ENCODE measurements at places on chromosomes 16 and 17. TPM values are rescaled to one million over a fixed set of nuclear protein-coding genes. Genes with fewer than 3 reads are reported as not detected.
A peak's percentile ranks its signal among the peaks of the same experiment; 100 is the strongest.

DNA sequence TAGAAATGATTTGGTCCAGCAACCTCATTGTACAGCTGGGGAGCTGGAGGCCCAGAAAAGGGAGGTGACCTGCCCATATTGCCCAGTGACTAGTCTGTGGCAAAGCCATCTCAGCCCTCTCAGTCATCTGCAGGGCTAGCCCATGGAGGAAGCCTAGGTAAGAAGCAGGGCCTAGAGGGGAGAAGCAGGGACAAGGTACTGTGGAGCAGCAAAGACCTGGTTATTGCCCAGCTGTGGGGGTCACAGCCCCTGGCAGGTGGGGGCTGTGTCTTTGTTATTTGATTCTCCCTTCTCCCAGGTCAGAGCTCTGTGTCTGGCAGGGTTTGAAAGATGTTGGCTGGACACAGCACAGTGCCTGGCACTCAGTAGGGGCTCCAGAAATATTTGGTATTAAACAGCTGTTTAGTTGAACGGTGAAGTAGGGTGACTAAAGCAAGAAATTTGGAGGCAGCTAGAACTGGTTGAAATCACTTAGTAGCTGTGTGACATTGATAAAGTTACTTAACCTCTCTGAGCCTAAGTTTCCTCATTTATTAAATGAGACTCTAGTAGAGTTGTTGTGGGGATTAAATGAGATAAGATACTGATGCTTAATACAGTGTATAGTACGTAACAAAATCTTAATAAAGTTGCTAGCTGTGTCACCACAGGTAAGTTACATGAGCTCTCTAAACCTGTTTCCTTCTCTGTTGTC is 17.3 kb downstream of the CCR7 start:
- no peak for DNase-seq

DNA sequence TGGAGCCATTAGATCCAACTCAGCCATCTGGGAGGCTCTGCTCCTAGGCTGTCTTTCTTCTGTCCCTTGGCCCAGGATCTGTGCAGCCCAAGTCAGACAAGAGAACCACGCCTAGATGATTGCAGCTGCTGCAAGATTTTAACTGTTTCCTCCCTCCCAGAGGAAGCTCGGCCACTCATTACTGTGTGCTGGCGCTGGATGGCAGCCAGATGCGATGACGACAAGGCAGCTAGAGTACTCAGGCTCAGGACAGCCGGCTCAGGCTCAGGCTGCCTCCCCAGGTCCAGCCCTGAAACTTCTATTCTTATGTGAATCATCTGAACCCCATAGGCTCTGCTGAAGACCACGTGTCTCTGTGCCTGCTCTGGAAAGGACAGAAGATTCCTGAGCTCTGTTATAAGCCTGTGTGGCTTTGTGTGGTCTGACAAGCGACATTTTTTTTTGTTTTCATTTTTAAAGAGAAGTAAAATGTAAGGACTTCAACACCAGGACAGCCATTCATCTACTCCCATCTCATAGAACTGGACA is 32.1 kb upstream of the FBXW10B start:
- DNase-seq = peak; percentile 91

- DNase-seq = no peak
Observed at GRCh38 chr16:53781023-53781605, 77.2 kb downstream of the FTO start.

- no peak for DNase-seq
Observed at GRCh38 chr16:82788225-82788624, 161.5 kb downstream of the CDH13 start.

DNA sequence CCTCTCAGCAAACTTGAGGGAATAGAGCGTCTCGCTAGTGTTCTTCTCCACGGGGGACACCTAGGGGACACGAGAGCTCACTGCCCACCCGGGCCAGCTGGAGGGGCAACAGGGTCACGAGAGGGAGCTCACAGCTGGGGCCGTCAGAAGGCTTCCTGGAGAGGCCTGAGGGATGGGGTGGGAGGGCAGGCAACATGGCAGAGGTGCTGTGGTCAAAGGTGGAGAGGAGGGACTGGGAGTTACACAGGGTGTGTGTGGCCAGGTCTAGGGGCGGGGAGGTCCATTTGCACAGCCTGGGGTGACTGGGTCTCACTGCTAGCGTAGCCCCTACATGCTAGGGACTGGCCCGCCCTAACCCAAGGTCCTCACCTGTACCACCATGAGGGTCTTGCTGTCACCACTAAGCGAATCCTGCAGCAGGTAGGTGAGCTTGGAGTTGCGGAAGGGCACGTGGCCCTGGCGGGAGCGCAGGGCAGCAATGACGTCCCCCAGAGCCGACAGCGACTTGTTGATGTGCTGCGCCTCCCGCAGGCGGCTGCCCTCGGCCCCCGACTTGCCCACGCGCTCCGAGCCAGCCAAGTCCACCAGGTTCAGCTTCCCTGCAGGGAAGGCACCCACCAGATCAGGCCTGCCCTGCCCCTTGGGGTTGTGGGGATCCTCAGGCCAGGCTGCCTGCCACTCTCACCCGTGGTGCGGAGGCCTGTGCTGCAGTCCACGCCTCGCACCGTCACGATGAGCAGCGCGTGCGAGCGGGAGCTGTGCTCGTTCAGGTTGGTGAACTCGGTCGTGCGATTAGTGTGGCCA is 25.0 kb downstream of the KATNB1 start:
- no peak for DNase-seq

DNA sequence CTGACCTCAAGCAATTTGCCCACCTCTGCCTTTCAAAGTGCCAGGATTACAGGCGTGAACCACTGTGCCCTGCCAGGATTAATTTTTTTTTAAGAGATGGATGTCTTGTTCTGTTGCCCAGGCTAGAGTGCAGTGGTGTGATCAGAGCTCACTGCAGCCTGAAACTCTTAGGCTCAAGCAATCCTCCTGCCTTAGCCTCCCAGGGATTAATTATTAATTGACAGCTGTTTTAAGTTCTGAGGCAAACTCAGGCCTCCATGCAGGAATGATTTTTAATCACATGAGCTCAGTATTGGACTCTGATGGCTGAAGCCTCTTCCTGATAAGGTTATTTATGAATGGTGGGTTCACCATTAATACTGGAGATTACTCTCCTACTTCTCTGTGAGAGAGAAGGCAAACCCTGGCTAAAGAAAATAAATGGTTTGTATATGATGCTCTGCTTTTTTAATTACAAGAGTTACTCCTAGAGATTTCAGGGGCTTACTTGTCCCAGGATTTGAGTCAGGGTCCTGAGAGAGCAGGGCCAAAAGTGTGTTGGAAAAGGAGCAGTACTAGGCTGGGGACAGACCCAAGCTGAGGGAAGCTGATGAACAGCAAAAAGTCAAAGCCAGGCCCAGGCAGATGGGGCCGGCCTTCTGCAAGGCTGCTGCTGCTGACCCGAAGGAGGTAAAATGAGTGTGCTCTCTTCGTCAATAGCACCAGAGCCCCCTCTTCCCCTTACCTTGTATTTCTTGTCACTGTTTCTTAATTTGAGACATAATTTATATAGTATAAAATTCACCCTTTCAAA is 56.9 kb upstream of the HAS3 start:
- no peak for DNase-seq

DNA sequence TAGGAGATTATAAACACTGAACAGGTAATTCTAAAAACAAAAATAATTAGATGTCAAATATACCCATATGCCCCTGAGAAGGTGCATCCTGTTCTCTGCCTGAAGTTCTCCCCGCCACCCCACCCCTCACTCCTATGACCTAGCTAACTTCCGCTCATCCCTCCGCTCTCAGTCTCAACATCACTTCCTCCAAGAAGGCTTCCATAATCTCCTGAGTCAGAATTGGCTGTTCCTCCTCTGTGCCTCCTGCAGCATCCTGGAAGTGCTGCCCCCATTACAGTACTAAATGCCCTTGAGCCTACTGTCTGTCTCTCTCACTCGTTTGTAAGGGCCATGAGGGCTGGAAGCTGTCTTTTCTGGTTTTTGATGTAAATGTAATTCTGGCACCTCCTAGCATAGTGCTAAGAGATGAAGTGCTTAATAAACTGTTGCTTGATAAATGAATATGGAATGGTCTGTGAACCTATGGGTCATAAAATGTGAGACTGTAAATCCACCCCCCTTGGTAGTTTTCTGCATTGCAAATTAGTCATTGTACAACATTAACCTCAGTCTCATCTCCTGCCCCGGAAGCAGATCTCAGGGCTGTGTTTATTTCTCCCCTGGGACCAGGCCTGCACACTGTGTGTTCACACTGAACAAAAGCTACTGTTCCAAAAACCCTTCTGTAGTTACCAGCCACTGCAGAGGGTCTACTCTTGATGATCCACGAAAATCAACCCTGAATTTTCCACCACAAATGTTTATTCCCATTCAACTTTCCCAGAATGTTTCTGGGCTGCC is 3.9 kb upstream of the MYO1D start:
- no peak for DNase-seq

DNA sequence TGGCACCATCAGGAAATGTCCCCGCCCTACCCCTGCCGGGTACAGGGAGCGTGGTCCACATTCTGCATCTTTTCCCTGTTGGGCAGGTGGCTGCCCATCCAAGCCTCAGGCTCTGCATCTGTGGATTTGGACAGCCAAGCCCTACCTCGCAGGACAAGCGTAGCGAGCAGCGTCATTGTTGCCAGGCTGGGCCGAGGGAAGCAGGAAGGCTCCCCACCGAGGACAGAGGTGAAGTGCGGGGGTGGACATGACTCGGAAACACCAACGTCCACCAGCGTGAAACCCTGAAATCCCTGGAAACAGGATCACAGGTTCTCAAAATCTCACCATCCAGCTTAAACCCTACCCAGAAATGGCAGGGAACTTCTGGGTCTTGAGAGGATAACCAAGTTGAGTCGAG is 73.6 kb downstream of the SOCS1 start:
- no peak for DNase-seq

SLC16A6 gene
- 0.86 TPM for polyA plus RNA-seq

DNA sequence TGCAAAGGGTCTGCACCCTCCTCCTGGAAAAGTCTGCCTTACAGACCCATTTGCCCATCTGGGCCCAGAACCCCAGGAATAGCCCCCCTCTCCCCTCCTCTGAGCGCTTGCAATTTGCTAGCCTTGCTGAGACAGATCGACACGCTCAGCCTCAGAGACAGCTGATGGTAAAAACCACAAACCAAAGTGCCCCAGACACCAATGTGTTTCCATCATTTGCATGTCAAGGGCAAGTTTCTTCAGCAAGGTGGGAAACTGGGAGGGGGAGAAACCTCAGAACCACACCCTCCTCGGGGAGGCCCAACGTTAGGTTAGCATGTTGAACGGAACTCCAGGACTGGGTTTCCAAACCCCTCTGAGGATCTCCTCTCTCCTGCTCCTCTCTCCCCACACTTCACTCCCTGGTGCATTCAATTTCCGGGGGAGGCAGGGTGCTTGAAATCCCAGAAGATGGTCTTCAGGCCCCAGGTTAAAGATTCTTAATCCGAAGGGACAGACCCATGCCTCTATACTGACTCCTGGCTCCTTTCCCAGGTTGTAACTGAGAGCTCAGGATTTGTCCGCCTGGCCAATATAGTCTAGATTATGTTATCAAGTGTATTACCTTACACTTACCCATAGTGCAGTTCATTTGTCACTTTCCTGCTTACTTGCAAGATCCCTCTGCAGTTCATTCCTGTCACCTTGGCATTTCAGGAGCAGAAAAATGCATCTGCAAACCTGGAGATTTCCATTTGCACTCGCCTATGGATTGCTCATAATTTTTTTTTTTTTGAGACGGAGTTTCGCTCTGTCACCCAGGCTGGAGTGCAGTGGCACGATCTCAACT is 1.3 kb upstream of the CUEDC1 start:
- no peak for DNase-seq
